RWPE2 (cell line): ENCODE measurements at places on chromosomes 5 and 9.

GRCh38 chr5:178112545-178112944 lies 787 bp upstream of the N4BP3 start:
- no peak for DNase-seq

DNA sequence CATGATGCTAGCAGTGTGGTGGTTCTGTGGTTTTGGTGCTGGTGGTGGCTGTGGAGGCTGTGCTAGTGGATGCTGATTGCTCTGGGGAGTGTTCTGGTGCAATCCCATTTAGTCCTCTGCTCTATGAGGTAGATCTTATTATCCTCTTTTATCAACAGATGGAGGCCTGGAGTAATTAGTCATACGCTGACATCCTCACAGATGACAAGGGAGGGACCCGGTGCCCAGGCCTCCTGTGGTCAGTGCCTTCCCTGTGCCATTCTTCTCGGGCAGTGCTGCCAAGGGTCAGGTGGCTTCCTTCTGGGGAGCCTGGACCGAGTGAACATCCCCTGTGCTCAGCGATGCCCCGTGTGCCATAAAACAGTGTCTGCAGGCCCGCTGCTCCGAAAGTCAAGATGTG lies 74.5 kb downstream of the COL5A1 start:
- DNase-seq = no peak

DNA sequence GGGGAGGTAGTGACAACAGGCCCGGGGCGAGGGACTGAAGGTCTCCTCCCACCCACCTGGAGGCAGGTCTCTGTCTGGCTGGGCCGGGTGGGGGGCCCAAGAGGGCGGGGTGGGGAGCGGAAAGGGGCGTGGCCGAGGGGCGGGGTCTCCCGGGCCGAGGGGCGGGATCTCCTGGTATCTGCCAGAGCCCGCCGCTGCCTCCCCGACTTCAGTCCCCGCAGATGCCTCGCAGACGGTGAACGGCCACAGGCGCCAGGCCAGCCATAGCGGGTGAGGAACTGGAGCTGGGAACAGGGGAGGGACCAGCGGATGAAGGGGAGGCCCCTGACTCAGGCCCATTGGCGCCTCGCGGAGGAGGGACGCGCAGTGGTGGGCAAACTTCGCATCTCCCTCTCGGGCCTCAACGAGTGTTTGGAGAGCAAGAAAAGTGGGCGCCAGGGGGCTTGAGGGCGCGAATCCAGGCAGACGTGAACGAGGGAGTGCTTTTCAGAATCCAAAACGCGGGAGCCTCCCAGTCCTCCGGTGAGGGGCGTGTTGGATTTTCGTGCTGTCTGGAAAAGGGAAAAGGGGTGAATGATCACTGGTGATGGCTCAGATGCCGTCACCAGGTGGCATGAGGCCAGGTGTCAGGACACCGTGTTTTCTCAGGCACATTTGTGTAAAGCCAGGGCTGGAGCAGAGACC lies at the start of gene ADGRD2:
TSS of gene ADGRD2 (plus strand) at position 211 of the 684 bp plus-strand sequence. CDS start 1,216 bp downstream, outside the sequence.
- no peak for DNase-seq

DNA sequence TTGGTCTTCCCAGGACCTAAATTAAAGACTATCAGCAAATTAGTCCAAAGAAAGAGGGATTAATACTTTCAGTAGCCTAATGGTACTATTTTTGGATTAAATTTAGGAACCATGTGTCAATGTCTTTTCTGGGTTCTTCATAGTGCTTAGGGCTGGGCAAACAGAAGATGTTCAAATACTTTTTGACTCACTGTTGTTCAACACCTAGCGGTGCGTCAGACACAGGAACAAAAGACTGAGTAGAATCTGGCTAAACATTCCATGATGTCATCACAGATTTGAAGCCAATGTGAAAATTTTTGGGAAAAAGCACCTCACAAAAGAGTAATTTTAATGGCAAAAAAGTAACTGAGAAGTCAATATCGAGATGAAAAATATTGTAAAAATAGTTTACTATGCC lies 544.4 kb downstream of the EFNA5 start:
- DNase-seq = no peak

DNA sequence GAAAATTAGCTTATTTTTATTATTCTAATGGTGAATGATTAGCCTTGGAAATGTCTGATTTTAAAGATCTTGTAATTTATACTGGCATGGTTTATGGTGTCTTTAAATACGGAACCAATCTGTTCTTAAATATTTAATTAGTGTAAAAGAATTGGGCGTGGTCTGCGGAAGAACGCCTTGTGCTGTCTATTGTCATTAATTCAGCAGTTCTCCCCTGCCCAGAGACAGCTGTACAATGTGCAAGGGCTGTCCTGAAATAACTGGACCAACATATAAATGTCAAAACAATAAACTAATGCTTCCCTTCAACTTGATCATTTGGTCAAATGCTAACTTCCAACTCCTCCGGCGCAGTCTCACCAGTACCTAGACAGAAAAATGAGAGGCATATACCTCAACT lies 124.3 kb downstream of the CCDC192 start:
- DNase-seq = no peak

- no peak for DNase-seq
Measured at GRCh38 chr9:29793970-29794369, 2220.7 kb upstream of the C9orf72 start.

DNA sequence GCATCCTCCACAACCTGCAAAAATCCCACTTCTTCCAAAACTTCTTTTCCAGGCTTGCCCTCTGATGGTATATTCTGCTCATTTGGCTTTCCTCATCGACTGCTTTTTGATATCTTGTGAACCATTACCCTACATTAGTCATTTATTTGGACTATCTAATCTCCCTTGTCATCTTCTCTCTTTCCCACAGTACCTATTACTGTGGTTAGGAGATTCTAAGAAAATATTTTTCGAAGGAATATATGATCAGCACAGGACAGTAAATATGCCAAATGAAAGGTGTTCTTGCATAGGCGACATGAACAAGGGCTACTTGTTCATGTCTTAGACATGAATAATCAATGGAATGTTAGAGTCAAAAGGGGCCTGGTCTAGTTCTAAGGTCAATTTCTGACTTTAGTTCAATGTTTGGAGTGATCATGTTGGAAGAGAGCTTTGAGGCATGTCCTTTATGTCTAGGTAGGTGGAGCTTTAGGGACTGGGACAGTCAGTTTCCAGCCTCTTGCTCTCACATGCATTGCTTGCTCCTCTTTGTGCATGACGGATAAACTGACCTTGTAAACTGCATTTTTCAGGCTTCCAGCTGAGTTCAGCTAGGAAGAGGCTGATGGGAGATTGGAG lies 243.4 kb upstream of the RPS23 start:
- DNase-seq = no peak

GRCh38 chr9:136621019-136621733 lies 41.5 kb upstream of the EGFL7 start:
- no peak for DNase-seq

GRCh38 chr5:176440927-176441706 lies 7.1 kb upstream of the FAF2 start:
- no peak for DNase-seq

DNA sequence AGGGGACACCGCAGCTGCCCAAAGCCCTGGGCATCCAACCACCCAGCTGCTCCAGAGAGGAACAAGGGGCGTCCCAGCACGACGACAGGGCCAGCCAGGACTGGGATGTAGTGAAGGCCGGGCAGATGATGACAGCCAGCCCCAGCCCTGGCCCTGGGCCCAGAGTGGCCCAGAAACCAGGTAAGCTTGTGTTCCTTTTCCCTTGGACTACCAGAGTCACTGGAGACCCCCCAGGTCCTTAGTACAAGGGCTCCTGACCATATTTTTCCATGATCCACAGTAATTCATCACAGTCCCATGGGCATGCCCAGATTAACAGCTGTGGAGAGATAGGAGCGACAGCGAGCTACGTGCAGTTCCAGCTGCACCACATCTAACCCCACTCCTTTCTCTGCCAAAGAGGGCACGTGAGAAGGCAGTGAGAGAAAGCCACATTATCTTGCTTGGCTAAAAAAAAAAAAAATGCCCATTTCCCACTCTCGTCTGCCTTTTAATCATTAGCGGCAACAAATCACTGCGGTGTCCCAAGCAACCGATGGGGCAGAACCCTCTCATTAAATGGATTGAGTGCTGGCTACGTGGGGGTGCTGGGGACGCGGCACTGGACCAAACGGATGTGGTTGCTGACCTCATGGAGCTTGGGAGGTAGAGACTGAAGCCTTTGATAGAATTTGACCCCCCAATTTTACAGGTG lies 21.7 kb upstream of the SYNPO start:
- DNase-seq = no peak

DNA sequence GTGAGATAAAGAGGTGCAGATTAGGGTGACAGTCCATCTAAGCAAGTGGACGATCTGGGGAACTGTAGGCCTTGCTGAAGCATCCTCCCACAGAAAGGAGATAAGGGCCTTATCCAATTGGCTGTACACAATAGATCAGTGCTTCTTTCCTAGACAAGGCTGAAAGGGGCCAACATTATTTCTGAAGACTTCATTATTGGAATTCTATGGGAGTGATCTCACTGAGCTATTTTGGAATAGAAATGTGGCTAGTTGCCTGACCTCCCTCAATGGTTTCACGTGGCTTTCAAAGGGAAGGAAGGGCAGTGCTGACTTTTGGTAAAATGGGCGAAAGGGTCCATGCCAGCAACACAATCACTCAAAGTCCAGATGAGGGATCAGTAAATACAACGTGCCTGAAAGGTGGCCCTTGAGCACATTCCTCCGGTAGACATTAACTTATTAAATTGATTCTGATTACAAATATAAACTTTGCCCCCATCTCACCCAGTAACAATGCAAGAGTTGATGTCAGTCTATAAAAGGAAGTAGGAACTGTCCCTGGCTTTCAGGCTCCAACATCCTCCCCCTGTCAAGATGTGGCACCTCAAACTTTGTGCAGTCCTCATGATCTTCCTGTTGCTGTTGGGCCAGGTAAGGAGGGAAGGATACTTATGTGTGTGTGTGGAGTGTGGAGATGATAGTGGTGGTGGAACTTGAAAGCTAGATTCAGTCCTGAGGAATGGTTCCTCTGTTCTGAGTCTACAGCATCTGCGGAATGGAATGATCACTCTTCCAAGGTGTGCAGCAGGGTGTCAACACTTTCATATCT lies at the start of gene LEAP2:
TSS of gene LEAP2 (plus strand) at position 550 of the 811 bp plus-strand sequence. CDS start at position 577, 27 bp downstream.
- no peak for DNase-seq

DNA sequence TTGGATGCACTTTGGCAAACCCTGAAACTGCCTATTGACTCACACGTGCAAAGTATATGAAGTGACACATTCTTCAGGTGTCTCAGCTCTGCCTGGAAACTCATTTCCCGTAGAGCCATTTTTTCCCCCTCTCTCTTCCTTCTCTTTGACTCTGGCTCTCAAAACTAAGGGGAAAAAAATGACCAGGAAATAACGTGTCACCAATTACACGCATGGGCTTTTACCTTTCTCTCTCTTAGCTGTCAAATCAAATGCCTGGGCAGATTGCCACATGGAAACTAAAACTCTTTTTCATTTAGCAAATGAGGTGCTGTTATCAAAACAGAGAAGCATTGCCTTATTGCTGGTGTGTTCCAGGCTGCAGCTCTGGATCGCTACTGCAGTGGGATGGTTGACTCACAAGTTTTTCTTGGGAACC lies 18.3 kb upstream of the IFNK start:
- DNase-seq = no peak

GRCh38 chr5:32814141-32814540 lies 103.0 kb downstream of the NPR3 start:
- no peak for DNase-seq

DNA sequence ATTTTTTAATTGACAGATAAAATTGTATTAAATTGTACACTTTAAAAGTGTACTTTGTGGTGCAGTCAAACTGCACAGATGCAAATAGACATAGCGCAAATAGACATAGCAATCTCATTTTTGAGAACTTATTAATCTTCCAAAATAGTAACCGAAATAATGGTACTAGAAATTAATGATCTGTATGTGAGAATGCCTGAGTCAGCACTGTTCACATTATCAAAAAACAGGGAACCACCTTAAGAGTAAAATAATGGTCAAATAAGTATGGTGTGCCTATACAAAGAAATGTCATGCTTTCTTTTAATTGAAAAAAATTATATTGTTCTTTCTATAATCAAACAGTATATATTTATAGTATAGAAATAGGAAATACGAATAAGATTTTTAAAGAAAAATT lies 461.9 kb downstream of the EFNA5 start:
- DNase-seq = no peak

GRCh38 chr9:100595391-100596199 lies 17.7 kb downstream of the CAVIN4 start:
- DNase-seq = no peak
